ENCODE measurements at places on chromosomes 6 and 20.

GRCh38 chr20:2946988-2947961 is 74.0 kb downstream of the PTPRA start:
- peak; percentile 86 for DNase-seq

DNA sequence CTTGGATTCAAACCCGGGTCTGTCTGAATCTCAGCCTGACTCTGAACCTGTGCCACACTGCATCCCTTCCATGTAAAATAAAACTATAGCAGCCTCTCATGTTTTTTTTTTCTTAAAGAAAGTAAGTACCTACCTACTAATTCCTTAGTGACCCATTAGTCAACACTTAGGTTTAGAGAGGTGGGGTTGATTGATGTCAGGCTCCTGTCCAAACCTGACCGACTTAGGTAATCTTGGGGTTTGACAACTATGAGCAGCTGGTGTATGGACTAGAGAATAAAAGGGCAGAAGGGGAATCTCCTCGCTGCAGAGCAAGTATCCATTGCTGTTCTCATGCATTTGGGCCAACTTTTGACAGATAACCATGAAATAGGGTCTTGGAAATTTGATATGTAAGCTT is 6.5 kb downstream of the NKAIN2 start:
- no peak for DNase-seq

DNA sequence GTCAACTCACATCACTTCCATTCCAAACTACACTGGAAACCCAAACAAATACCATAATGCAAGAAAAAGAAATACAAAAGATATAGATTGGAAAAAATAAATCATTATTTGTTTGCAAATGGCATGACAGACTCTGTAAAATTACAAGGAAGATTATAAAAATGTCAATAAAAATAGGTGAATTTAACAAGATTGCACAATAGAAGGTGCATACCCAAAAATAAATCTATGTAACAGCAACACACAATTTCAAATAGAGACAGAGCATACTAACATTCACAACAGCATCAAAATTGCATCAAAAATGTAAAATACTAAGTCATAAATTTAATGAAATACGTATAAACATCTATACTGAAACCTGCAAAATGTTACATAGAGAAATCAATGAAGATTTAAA is 1140.0 kb upstream of the GJE1 start:
- no peak for DNase-seq

- DNase-seq: no peak
Measured at GRCh38 chr20:16352321-16352720, 220.9 kb downstream of the KIF16B start.

GRCh38 chr20:11499101-11499634 is 418.5 kb upstream of the BTBD3 start:
- DNase-seq: no peak

DNA sequence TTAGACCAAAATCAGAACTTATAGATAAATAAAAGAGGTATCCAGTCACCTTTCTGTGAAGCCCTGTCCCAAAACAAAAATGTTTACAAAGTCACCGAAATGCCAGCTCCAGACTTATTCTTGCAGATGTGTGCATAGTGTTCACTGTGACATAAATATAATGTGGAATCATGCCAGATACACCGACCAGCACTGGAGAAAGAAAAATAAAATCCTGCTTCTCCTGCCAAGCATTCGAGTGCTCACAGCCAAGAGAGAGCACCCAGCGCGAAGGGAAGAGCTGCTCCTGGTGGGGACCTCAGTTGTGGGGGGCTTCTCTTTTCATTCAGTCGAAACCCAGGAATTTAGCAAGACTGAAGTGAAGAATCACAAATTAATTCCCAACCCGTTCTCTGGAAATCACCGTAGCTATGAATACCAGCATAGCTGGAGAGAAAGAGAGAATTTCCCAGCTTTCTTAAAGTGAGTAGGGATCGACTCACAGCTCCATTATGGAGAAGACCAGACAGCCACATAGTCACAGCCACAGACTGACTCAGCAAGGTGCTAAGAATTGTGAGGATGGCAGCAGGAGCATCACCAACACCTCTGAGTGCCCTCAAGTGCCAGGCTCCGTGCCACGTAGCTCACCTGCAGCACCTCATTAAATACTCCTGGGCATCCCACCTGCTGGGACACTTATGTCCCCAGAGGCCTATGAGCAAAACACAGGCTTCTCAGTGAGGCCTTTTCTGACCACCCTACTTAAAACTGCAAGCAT is 33.2 kb downstream of the BFSP1 start:
- no peak for DNase-seq

DNA sequence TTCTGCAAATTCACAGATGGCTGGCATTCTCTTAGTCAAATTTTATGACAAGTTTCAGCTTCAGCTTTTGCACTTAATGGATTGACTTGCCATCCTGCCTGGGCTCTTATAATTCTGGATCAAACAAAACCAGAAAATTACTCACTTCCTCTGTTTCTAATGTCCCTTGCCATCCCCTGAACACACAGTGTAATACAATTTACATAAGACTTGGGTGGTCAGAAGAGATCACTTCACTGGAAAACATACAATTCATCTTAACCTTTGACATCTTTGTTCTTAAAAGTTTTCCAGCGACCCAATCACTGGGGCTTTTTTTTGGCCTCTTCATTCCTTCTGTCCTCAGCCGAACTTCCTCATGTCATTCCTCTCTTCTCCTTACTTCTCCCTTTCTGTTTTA is 199.0 kb downstream of the ARHGAP18 start:
- DNase-seq: no peak

DNA sequence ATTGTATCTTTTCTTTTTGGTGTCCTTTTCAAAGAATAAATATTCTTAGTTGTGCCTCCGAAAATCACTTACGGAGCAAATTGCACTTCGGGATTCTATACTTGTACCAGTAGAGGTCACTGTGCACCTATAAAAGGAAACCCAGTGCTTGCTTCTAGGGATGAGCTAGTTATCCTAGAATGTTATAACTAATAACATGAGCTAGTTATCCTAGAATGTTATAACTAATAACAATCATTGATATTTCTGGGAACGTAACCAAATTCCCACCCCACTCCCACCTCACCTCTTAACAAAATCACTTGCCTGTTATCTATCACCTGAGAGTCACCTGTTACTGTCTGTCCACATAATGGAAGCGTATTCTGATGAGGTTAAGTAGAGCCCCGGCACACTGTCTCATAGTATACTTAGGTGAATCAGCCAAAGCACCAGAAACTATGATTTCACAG is 126.9 kb upstream of the TIAM2 start:
- DNase-seq: peak; percentile 78

DNA sequence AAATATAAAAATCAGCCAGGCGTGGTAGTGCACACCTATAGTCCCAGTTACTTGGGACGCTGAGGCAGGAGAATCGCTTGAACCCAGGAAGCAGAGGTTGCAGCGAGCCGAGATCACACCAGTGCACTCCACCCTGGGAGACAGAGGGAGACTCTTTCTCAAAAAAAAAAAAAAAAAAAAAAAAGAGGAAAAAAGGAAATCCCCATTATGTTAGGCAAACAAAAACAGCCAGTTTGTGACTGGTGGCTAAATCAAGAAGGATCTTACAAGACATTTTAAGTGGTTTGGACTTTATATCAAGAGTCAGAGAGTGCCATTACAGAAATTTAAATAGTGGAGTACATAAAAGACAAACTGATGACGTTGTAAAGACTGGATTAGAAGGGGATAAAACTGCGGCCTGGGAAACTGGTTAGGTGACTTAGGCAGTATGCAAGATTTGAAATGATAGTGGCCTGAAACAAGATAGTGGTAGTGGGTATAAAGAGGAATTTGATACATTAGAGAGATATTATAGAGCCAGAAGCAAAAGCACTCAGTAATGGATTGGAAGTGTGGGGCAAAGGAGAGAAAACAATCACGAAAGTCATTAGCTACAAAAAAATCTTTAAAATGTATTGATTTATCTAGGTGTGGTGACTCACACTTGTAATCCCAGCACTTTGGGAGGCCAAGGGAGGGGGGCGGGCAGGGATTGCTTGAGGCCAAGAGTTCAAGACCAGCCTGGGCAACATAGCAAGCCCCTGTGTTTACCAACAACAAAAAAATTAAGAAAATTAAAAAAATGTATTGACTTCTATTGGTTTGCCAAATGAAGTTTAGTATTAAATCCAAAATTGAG is 1.7 kb upstream of the MYO6 start:
- DNase-seq: no peak

GRCh38 chr6:168507297-168507696 is 66.3 kb downstream of the SMOC2 start:
- no peak for DNase-seq

GRCh38 chr6:136059308-136059707 is 190.8 kb downstream of the MTFR2 start:
- DNase-seq: no peak

GRCh38 chr6:126747728-126748540 is 370.5 kb upstream of the RSPO3 start:
- DNase-seq: no peak

- no peak for DNase-seq
Measured at GRCh38 chr6:137001299-137001976, 43.3 kb downstream of the IL20RA start.

- peak; percentile 4 for DNase-seq
Measured at GRCh38 chr6:4394786-4395185, 259.4 kb upstream of the ECI2 start.

DNA sequence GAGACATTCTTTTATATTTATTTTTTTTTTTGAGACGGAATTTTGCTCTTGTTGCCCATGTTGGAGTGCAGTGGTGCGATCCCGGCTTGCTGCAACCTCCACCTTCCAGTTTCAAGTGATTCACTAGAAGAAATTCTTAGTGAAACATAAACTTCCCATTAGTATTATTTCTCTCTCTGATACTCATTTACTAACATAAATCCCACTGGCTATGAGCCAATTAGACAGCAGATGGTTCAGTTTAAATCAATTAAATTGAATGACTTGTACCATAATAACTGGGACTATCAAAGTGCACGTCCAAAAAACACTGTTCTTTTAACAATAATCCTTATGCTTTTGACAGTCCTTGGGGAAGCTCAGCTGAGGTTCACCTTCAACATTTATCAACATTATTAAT is 111.2 kb upstream of the PTCHD4 start:
- no peak for DNase-seq

DNA sequence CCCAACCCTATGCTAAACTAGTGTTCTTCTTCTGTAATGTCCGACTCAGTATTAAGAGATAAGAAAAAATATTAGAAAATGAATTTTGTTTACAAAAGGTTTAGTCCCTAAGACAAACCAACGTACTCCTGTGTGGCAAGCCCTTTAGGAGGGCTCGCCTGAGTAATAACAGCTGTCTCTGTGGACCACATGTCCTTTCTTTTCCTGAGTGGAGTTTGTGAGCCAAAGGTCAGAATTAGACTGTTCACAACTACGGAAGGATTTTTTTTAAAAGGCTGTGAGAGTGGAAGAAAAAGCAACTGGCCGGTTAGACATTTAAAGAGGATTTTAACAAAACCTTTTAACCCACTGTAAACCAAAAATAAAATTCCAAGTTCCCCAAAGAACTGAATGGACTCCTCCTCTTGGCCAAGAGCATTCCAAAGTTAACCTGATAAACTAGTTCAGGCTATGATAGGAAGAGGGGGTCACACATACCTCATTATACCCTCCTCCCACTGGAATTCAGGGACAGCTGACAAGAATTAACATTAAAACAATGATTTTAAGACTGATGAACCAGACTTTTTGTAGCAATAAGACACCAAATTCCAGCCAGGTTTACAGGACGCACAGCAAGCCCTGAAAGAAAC is 43.5 kb downstream of the FAM184A start:
- DNase-seq: no peak

- no peak for DNase-seq
Measured at GRCh38 chr6:150116200-150116800, 26.5 kb upstream of the PPP1R14C start.

GRCh38 chr6:4613795-4614194 is 162.4 kb upstream of the CDYL start:
- no peak for DNase-seq

GRCh38 chr20:15564981-15565380 is 1008.3 kb downstream of the KIF16B start:
- peak; percentile 4 for DNase-seq

- DNase-seq: peak; percentile 67
Measured at GRCh38 chr6:122033564-122034181, 365.8 kb upstream of the HSF2 start.

- no peak for DNase-seq
Measured at GRCh38 chr6:106724848-106725247, 95.5 kb downstream of the QRSL1 start.

- no peak for DNase-seq
Measured at GRCh38 chr6:14701946-14702345, 543.9 kb upstream of the JARID2 start.

- DNase-seq: no peak
Measured at GRCh38 chr6:162478192-162478671, 249.3 kb downstream of the PRKN start.

- no peak for DNase-seq
Measured at GRCh38 chr6:69311888-69312287, 484.9 kb downstream of the LMBRD1 start.

DNA sequence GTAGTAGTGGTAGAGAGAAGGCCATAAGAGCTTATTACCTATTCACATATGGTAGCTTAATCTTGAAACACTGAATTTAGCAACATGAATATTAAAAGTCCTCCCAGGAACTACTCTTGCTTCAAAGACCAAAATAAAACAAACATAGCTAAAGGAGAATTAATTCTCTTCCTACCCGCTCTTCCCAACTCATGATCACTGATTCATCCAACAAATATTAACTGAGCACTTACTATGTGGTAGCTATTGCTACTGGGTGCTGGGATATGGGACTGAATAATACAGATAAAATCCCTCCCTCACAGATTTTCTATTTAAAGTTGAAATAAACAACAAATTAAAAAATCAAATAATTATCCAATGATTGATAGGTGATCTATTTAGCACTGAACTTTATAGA is 287.1 kb downstream of the BTBD9 start:
- DNase-seq: no peak

- no peak for DNase-seq
Measured at GRCh38 chr20:58889334-58889760, 36.8 kb downstream of the GNAS start.
